Naive B cell (primary cell): ENCODE measurements at places on chromosomes 2 and 18.

- no peak for DNase-seq
Observed at GRCh38 chr2:36461039-36461681, 105.6 kb downstream of the CRIM1 start.

- no peak for DNase-seq
Observed at GRCh38 chr2:195929531-195929930, 139.1 kb downstream of the DNAH7 start.

DNA sequence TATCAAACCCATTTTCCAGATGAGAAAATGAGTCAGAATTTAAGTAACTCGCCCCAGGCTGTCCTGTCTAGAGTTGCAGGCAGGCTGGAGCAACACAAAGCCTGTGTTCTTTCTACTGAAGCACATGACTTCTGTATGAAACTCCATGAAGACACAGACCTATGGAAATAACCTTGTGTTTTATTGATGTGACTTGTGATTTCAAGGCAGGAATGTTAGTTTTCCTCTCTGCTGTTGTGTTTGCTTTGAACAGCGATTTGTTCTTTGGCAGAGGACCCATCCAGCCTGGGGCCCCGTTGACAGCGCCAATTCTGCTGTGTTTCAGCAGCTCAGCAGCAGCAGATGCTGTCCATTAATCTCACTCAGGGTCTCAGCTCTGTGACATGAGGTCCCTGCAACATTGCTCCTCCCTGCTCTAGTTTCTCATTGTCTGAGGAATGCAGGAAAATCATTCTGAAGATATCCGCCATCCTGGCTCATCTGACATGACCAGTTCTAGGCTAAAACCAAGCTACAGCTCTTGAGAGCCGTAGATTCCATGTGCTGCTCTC lies 344.3 kb upstream of the RAB12 start:
- no peak for DNase-seq

DNA sequence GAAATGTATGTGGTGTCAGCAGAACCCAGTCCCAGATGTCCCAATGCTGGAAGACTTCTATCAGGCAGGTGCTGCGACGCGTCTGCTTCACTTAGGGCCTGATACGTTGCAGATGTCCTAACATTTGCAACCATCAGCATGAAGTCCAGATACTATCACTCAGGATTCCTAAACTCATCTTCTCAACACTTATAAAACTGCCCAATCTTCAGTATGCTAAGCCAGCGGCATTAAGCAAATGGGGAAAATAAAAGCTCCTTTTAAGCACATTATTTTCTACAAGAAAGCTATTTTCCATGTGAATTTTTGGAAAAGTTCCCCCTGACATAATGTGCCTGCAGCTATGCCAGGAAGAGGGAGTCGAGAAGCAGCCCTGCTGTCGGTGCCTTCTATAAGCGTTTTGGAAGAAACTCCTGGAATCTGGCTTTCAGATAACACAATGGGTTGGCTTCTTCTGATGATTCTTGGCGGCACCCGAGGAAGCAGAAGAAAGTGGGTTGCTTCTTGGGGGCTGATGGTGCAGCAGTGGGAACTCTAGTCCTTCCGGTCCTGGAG lies 60.7 kb upstream of the ITGA6 start:
- no peak for DNase-seq

GRCh38 chr2:138201286-138201685 lies 237.0 kb downstream of the HNMT start:
- DNase-seq: no peak

- DNase-seq: no peak
Observed at GRCh38 chr2:203126996-203127395, 111.8 kb upstream of the CYP20A1 start.

DNA sequence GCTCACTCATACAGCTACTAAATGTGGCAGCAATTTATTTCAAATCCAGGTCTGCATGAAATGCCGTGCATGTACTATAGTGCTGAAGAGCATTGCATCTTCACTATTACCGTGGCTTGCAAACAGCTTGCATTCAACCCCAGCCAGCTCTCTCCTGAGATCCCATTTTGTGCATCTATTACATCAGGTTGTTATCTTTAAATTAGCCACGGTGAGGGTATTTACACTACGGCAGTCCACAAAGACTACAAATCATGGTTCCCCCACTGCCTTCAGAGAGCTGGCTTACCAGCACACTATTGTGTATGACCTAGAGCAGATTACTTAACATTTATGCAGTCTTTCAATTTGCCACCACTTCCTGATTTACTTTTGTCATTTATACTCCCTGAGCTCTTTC lies 621.3 kb upstream of the LRATD1 start:
- DNase-seq: no peak

- no peak for DNase-seq
Observed at GRCh38 chr2:214410128-214410775, 602 bp upstream of the VWC2L start.

GRCh38 chr2:12052796-12053195 lies 306.4 kb downstream of the LPIN1 start:
- no peak for DNase-seq

DNA sequence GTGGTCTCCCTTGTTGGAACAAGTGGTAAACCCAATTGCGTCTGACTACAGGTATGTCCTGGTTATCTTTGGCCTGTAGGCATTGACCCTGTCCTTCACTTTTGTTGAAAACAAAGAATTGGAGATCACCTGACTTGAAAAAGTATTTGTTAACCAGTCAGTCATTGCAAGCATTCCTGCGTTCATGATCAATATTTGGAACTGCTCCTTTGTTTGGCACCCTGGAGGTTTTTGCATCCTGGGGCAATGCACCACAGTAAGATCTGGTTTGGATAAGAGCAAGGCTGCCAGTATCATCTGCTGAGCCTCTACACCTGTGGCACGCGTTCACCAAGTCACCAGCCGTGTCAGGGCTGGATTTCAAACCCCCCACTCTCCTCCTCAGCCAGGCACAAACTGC lies 115.7 kb downstream of the DNAH6 start:
- DNase-seq: no peak

- DNase-seq: no peak
Observed at GRCh38 chr18:42011053-42011452, 56.0 kb downstream of the PIK3C3 start.
